ENCODE measurements at places on chromosomes 2 and 18. TPM values are rescaled to one million over a fixed set of nuclear protein-coding genes. Genes with fewer than 3 reads are reported as not detected.

- DNase-seq: peak; percentile 4
Measured at GRCh38 chr2:31688282-31688681, 107.5 kb upstream of the SRD5A2 start.

GRCh38 chr2:239249776-239250175 is 151.0 kb downstream of the HDAC4 start:
- peak; percentile 71 for DNase-seq

DNA sequence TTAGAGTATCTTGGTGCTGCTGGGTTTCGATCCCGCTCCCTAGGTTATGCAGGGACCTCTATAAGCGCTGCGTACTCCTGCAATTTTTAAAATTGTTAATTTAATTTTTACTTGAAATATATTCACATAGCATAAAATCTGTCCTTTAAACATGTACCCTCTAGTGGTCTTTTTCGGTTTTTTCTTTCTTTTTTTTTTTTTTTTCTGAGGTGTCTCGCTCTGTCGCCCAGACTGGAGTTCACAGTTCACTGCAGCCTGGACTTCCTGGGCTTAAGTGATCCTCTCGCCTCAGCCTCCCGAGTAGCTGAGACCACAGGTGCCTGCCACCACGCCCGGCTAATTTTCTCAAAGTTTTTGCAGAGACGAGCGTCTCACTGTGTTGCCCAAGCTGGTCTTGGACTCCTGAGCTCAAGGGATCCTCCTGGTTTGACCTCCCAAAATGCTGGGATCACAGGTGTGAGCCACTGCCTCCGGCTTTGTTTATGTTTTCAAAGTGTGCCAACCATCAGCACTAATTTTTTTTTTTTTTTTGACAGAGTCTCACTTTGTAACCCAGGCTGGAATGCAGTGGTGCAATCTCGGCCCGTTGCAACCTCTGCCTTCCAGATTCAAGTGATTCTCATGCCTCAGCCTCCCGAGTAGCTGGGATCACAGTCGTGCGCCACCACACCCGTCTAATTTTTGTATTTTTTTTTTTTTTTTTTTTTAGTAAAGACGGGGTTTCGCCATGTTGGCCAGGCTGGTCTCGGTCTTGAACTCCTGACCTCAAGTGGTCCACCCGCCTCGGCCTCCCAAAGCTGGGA is 585 bp upstream of the MOB1A start:
- no peak for DNase-seq

Gene PRSS56
- not detected for total RNA-seq

- no peak for DNase-seq
Measured at GRCh38 chr2:24977631-24978030, 5.9 kb upstream of the DNAJC27 start.
